Left renal cortex interstitium (tissue), 4 donors: ENCODE measurements at places on chromosomes 7 and 10.

- DNase-seq, result no peak
These were observed 44.1 kb upstream of the LAMB1 start for GRCh38 chr7:108046952-108047506.

- DNase-seq, result no peak
These were observed 141.1 kb downstream of the CDK14 start for GRCh38 chr7:90736968-90737939.

GRCh38 chr10:10482613-10483012 lies 535.1 kb upstream of the CELF2 start:
- DNase-seq, result no peak

DNA sequence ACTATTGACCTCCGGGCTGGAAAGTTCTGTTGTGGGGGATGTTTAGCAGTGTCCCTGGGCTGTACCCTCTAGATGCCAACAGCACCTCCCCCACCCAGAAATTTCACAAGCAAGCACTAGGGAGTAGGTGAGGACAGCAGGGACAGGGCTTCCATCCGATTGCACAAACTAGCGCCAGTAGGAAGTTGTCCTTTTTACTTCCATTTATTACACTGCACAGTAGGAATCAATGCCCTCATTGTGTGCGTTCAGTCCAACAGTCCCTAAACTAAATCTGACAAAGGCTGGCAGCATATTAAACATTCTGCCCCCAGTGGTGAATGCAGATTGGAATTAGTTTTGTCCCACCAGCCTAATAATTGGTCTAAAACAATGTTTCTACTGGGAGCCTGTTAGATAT lies 6.4 kb upstream of the SOSTDC1 start:
- DNase-seq, result no peak

DNA sequence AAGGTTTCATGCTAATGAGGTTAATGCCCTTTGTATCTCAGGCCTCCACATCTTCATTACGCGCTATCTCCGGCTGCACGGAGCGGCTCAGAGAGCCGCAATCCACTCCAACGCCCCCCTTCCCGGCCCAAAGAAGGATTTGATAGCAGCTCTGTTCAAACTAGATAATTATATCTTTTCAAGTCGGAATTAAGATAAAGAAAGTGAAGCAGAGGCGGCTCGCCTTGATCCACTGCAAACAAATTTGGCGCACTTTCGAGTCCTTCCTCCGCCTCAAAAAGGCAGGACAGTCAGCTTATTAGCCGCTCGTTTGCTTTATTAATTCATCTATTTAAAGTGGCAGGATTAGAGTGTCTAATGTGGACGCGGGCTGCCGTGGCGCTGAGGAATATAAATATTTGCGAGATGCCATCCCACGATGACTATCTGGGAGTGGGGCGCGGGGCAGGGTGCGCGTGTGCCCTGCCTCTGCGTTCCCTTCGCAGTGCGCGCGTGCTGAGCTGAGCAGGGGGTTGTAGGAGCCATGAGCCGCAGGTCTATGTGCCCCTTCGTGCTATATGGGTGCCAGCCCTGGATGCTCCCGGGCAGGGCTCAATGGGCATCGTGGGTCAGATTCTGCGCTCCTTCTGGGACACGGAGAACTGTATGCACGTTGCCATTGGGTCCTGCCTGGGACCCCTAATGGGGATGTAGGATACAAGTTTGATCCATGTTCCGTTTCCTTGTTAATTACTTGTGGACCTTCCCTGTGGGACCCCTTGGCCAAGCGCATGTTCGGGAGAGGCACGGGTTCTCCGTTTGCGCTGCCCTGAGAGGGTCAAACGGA lies 9.0 kb downstream of the EMX2 start:
- no peak for DNase-seq

DNA sequence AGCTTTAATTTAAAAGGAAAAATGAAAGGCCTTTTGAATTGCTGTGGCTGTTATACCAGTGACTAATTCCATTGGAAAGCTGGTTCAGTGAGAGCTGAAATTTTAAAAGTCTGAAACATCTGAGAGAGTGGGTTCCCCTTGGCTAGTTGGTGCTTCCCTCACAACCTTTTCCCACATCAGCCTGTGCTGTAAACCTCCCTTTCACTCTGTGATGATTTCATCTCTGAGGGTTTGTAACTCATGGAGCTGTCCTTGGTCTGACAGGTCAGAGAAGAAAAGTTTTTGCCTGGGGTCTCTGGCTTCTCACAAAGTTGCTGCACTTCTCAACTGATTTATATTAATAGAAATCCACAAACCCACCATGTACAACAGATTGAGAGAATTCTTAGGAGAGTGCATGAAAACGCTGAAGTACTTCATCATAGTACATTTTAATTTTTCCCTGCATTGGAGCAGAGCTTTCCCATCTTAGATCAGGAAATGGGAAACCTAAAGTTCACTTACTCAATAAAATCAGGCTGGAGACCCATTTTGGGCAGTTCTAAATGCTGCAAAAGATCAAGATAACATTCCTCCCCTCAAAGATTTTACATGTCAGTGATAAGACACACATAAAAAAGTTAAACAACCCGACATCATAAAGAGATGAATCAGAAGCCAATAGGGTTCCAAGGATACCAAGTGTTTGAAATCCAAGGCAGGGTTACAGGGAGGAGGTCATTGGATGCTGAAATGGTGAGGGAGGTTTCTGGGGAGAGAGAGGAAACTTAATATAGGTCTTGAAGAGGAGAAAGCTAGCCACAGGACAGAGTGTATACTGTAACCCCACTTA lies 157.0 kb upstream of the MKLN1 start:
- no peak for DNase-seq

DNA sequence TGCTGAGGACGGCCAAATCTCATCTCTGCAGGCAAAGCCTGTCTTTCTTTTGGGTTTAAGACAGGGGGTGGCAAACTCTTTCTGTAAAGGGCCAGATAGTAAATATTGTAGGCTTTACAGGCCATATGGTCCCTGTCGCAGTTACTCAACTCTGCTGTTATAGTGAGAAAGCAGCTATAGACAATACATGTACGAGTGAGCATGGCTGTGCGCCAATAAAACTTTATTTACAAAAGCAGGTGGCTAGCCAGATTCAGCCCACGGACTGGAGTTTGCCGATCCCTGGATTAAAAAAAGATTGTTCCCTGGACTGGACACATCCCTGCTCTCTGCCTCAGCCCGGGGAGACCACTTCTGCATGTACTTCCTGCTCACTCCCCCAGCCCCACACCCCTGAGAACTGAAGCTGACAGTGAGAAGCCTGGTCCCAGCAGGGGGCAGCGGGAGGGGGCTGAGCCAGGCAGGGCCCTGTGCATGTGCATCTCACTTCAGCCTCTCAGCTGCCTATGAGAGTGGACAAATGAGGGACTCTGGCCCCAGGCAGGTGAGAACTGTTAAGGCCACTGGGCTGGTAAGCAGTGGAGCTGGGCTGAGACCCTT lies 392.4 kb downstream of the PLXNA4 start:
- no peak for DNase-seq

DNA sequence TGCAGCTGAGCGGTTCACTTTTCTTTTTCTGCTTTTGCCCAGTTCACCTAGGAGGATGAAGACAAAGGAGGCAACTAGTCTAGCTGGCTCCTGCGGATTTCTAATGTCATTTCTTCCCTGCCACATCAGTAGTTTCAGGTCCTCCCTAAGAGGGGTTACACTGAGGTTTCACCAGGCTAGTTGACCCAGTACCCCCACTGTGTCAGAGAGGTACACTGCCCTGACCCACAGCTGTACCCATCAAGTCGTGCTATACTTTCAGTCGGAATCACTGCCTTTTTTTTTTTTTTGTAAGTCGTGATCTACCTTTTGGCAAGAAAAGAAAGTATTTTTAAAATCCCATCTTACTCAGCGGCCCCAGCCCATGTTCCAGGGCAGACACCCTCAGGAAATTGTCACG lies 243.5 kb downstream of the CELF2 start:
- no peak for DNase-seq

GRCh38 chr10:67802767-67803538 lies 35.0 kb downstream of the DNAJC12 start:
- DNase-seq, result no peak
